ENCODE measurements at places on chromosomes 12 and 14.

DNA sequence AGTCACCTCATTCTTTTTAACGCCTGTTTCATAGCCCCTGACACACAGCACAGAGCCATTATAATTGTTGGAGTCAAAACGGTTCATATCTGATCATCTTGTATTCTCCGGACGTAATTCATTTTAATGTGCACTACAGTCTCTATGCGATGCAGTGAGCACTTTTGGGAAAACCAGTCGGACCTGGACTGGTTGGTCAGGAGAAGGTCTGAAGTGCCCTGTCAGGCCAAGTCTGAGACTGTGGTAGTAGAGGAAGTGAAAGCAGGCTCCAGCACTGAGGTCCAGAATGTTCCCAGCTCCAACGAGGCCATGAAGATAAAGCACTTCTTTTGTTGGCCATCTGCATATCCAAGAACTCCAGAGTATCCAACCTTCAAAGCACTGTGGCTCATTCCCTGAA is 117.1 kb upstream of the NCOR2 start:
- no peak for DNase-seq

DNA sequence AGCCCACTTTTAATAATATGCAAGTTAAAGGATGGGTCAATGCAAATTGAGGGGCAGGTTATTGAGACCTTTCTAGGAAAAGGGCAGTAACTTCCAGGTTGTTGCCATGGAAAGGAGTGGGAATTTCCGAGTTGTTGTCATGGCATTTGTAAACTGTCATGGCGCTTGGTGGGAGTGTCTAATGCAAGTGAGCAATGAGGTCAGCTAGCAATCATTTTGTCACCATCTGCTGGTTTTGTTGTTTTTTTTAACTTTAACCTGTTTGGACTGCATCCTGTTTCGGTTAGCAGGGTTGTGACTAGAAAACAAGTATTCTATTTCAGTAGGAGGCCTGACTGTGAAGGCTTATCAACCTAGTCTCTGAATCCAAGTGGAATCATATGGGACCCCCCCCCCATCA is 85.8 kb upstream of the TSPAN11 start:
- DNase-seq: no peak

- no peak for DNase-seq
Observed at GRCh38 chr12:43550831-43551271, 1.2 kb downstream of the ADAMTS20 start.

DNA sequence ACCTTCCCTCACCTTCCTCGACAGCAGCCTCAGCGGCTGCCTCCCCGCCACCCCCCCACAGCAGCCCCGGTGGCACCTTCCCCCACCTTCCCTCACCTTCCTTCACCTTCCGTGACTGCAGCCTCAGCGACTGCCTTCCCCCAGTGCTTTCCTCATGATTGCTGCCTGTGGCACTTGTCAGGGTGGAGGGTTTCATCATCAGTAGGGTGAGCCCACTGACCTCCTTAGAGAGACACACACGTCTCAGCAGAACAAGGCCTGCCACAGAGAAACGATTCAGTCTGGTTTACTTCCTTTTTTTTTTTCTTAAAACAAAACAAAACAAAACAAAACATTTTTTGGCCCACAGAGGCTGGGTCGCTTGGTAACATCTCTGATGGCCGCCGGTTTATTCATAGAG is 75.0 kb downstream of the EP400 start:
- DNase-seq: no peak

DNA sequence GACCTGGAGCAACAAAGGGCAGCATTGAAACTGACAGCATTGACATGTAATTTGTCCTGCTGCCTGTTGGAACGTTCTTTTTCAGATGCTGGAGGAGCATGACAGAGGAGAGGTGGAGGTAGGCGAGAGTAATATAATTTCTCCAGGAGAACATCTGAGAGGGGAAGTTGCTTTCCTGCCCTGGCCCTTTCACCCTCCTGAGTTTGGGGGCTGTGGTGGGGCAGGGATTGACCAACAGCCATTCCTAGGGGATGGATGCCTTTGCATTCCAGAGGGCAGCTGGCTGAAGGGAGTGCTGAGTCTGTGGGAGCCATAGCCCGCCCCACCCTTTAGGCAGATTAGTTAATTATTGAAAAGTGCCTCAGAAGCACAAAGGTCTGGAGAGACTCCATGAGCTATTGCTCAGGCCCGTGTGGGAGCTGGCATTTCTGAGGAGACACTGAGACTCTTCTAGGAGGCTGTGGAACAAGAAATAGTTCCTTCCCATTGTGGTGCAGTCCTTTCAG is 73.5 kb downstream of the ARF6 start:
- no peak for DNase-seq

DNA sequence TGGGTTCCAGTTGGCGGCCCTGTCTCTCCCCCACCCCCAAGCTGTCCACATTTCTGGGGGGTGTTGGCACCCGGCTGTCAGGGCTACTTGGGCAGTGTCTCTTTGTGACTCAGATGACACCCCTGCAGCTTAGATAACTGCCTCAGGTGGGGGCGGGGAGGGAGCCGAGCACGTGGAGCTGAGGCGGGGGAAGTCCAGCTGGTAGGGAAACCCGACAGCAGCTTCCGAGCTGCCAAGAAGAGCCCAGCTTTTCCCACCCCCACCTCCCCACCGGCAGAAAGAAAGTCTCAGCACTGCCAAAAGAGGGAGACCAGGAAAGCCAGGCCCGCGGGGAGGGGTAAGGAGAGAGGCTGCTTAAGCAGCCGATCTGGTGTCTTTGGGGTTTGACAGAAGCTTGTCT is 1.4 kb downstream of the LRTM2 start:
- DNase-seq: no peak

GRCh38 chr14:49935526-49935925 is 42.6 kb downstream of the ARF6 start:
- DNase-seq: no peak

DNA sequence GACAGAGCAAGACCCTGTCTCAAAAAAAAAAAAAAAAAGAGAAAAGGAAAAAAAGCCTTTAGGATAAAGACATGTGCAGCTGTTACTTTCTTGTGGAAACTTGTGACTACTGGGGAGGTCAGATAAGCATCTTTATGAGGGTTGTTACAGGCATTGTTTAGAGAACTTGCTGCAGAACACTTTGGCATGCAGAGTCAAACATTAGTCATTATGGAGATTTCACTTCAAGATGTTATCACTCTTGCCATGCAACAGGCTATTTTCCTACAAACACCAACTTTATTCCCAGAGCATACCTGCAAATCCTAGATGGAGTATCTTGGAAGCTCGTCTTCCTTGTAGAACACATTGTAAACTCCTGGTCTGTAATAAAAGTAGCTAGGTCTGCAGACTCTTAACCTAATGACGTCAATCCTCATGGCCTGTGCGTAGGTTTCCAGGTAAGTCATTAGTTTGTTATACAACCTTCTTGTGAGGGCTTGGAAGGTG is 36.3 kb upstream of the WDR89 start:
- DNase-seq: no peak

GRCh38 chr12:44874981-44875416 is 1.1 kb downstream of the NELL2 start:
- no peak for DNase-seq

- no peak for DNase-seq
Observed at GRCh38 chr14:64910847-64911495, 3.3 kb upstream of the CHURC1 start.

- no peak for DNase-seq
Observed at GRCh38 chr14:68598621-68599447, 194.0 kb downstream of the ZFP36L1 start.

- DNase-seq: no peak
Observed at GRCh38 chr12:70928071-70928470, 7.5 kb upstream of the PTPRR start.

- no peak for DNase-seq
Observed at GRCh38 chr12:63232896-63233295, 81.9 kb upstream of the AVPR1A start.

GRCh38 chr12:560691-561390 is 101.1 kb downstream of the B4GALNT3 start:
- DNase-seq: no peak

GRCh38 chr14:69242311-69243224 is 17.4 kb upstream of the GALNT16 start:
- DNase-seq: no peak

GRCh38 chr12:68121143-68121542 is 38.4 kb downstream of the IFNG start:
- no peak for DNase-seq

DNA sequence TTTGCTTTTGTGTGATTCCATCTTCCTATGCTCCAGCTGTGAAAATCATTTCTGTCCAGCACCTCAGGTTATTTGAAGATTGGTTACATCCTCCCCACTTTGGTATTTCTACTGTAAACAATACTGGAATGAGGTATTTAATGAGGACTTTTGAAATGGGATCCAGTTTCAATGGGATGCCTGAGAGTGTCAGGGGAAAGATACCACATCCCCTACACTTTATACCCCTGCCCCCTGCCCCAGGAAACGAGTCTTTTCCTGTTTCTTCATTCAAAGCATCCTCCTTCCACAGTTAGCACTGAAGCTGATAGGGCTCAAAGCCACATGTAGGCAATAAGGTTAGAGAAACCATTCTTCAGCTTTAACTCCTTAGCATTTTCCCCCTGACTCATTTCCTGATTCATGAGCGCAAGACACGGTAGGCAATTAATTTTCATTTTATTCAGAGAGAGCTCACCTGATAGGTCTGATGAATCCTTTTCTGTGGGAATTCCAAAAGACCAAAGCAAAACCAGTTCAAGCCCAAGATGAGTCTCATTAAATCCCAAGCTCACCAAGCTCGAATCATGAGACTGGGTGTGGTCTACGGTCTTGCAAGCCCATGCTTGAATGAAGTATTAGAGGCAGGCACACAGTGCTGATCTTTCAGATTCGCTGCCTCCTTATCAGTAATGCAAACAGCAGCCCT is 143.6 kb upstream of the CRY1 start:
- DNase-seq: no peak

- no peak for DNase-seq
Observed at GRCh38 chr14:75307700-75308379, 29.2 kb downstream of the FOS start.

GRCh38 chr14:77485256-77485655 is 13.4 kb downstream of the ISM2 start:
- DNase-seq: no peak

DNA sequence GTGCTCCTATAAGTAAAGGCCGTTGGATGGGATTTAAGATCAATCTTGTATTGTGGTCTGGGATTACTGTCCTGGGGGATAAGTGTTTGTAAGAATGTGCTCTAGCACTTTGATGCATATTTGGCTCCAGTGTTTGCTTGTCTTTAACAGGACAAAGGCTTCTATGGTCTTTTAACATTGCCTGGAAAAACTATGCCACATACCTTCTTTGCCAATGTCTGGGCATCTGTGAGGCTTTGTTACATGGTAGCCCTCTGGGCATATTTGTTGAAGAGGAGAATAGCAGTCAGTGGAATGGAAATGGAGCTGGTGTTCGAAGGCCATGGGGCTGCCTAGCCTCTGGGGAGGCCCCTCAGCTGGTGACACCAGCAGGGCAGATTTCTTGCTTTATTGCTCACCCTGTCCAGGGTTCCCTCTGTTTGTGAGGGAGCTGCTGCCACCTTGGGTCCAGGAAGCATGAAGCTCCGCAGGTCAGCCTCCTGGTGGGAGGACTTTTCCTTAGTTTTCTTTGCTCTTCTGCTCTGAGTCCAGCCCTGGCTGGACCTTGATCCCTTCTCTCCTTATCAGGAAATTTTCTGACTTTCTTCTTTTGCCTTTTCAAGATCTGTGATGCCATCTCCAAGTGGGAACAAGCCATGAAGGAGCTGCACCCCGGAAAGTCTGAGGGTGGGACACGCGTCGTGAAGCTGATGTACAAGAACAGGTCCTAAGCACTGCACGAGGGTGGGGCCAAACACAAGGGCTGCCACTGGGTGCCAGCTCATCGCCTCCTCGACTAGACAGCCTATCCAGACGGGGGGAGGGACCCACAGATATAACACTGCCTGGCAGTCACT is 19.5 kb downstream of the PIGH start:
- no peak for DNase-seq

All from stimulated activated CD8-positive, alpha-beta memory T cell treated with anti-CD3 and anti-CD28 coated beads, Interleukin-4, amount 100 ng/mL, for 1 hour (primary cell).